ENCODE measurements at places on chromosomes 2 and 18. TPM values are rescaled to one million over a fixed set of nuclear protein-coding genes. Genes with fewer than 3 reads are reported as not detected.

Gene IL36G
- polyA plus RNA-seq, result not detected

Gene CREG2
- 1.2 TPM for polyA plus RNA-seq

Gene CHRND
- not detected for polyA plus RNA-seq

Gene OST4
- polyA plus RNA-seq, result 292 TPM

Gene RANBP2
- polyA plus RNA-seq, result 36.3 TPM

Gene RRM2
- 0.57 TPM for polyA plus RNA-seq

Gene DRC1
- polyA plus RNA-seq, result 0.16 TPM

Gene HTR2B
- not detected for polyA plus RNA-seq

Gene ALKAL2
- polyA plus RNA-seq, result not detected

Gene IL1F10
- polyA plus RNA-seq, result not detected

Gene SAG
- not detected for polyA plus RNA-seq

Gene CDH7
- polyA plus RNA-seq, result 7.4 TPM

Gene MAP3K19
- not detected for polyA plus RNA-seq

Gene IKZF2
- 5.9 TPM for polyA plus RNA-seq

Gene CCBE1
- not detected for polyA plus RNA-seq

Gene ERMN
- polyA plus RNA-seq, result not detected

Gene POTEC
- polyA plus RNA-seq, result not detected

Gene HOXD8
- not detected for polyA plus RNA-seq

Gene CIAO1
- 188 TPM for polyA plus RNA-seq

Gene FSIP2
- 12.2 TPM for polyA plus RNA-seq

Gene MC4R
- polyA plus RNA-seq, result 2.1 TPM

Gene PSMA8
- not detected for polyA plus RNA-seq

Gene ANKRD53
- polyA plus RNA-seq, result not detected

Gene CD8B2
- not detected for polyA plus RNA-seq

Gene IL18RAP
- polyA plus RNA-seq, result not detected

Gene VWA3B
- not detected for polyA plus RNA-seq

Gene GAD1
- 66.4 TPM for polyA plus RNA-seq

Gene CYP27A1
- polyA plus RNA-seq, result not detected

Gene DYTN
- not detected for polyA plus RNA-seq

Gene ANKZF1
- 204 TPM for polyA plus RNA-seq

Gene RPL31
- polyA plus RNA-seq, result 1,555 TPM

Gene LBX2
- not detected for polyA plus RNA-seq

Gene PTPRM
- 126 TPM for polyA plus RNA-seq

Gene CBLN2
- 28.3 TPM for polyA plus RNA-seq

Gene SGPP2
- 0.30 TPM for polyA plus RNA-seq

Gene ATG16L1
- polyA plus RNA-seq, result 67.6 TPM

Gene CXCR1
- polyA plus RNA-seq, result not detected

Gene ANKRD12
- polyA plus RNA-seq, result 25.1 TPM

Gene LCT
- polyA plus RNA-seq, result not detected

Gene GALR1
- 0.14 TPM for polyA plus RNA-seq

Gene CDH19
- 0.11 TPM for polyA plus RNA-seq

Gene IL18R1
- polyA plus RNA-seq, result 0.09 TPM

Gene SESTD1
- polyA plus RNA-seq, result 39.5 TPM

Gene RAMP1
- polyA plus RNA-seq, result 25.5 TPM

Gene TMEM200C
- 8.2 TPM for polyA plus RNA-seq

Gene DIPK1C
- polyA plus RNA-seq, result not detected

Gene PKDCC
- polyA plus RNA-seq, result 37.4 TPM

Gene RNF125
- 0.04 TPM for polyA plus RNA-seq

Gene FAP
- polyA plus RNA-seq, result 0.16 TPM

Gene CFC1
- polyA plus RNA-seq, result 29.9 TPM

Gene POTEJ
- 0.16 TPM for polyA plus RNA-seq

Gene CNOT11
- polyA plus RNA-seq, result 35.2 TPM

Gene LHCGR
- polyA plus RNA-seq, result not detected

Gene ZAP70
- polyA plus RNA-seq, result not detected

Gene GATA6
- not detected for polyA plus RNA-seq

Gene CHRNG
- not detected for polyA plus RNA-seq

Gene TSPYL6
- polyA plus RNA-seq, result not detected

Gene ONECUT2
- 3.9 TPM for polyA plus RNA-seq
